ENCODE measurements at places on chromosomes 1 and 21. TPM values are rescaled to one million over a fixed set of nuclear protein-coding genes. Genes with fewer than 3 reads are reported as not detected.

The ANGPTL1 gene
- total RNA-seq: not detected

The BCL2L15 gene
- not detected for total RNA-seq

The SNRNP40 gene
- 56.0 TPM for total RNA-seq

The PIK3R3 gene
- 44.2 TPM for total RNA-seq

The HPCAL4 gene
- not detected for total RNA-seq

The SPATA1 gene
- total RNA-seq: 2.8 TPM

GRCh38 chr21:36093512-36093911, 23.7 kb downstream of the CBR1 start:
- no peaks in the 10 kb centered on the region for H3K27me3 ChIP-seq
- no peak for DNase-seq
- H3K27ac ChIP-seq: no peak overlapping the region
- no peaks in the 10 kb centered on the region for H3K36me3 ChIP-seq
- H3K4me3 ChIP-seq: no peak overlapping the region
- no peaks in the 10 kb centered on the region for H3K4me1 ChIP-seq

- no peaks in the 10 kb centered on the region for H3K27me3 ChIP-seq
- peaks cover 45% of the 10 kb centered on the region for H3K4me1 ChIP-seq
These were observed 33.7 kb downstream of the RASAL2 start for GRCh38 chr1:178127482-178128191.

GRCh38 chr1:42480921-42481320, 17.8 kb downstream of the CCDC30 start:
- no peak overlapping the region for H3K4me3 ChIP-seq
- no peaks in the 10 kb centered on the region for H3K36me3 ChIP-seq
- no peak overlapping the region for H3K27ac ChIP-seq
- no peaks in the 10 kb centered on the region for H3K27me3 ChIP-seq
- DNase-seq: no peak

DNA sequence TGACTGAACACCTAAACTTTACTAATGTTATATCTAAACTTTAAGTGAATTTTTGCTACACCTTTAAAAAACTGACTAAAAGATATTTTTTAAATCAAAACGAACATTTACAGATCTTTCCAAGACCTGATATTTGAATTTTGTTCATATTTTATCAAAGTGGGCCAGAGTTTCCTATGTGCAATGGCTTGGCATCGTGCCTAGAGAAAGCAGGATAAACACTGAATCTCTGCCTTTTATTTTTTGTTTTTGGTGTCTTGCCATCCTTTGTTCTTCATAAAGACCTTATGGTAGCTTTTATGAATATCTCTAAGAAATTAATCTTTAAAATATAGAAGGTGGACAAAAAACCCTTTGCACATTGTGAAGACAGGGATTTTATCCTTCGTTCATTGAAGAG, 25.8 kb upstream of the VPS26C start:
- no peak overlapping the region for H3K27ac ChIP-seq
- H3K27me3 ChIP-seq: 0 out of 2 replicates have a peak, but pooled peaks cover under 1% of the 10 kb centered on the region
- H3K4me1 ChIP-seq: no peaks in the 10 kb centered on the region

GRCh38 chr1:165011186-165011585, 345.3 kb downstream of the LMX1A start:
- DNase-seq: no peak
- no peaks in the 10 kb centered on the region for H3K4me1 ChIP-seq
- H3K27ac ChIP-seq: no peak overlapping the region
- no peak overlapping the region for H3K4me3 ChIP-seq

DNA sequence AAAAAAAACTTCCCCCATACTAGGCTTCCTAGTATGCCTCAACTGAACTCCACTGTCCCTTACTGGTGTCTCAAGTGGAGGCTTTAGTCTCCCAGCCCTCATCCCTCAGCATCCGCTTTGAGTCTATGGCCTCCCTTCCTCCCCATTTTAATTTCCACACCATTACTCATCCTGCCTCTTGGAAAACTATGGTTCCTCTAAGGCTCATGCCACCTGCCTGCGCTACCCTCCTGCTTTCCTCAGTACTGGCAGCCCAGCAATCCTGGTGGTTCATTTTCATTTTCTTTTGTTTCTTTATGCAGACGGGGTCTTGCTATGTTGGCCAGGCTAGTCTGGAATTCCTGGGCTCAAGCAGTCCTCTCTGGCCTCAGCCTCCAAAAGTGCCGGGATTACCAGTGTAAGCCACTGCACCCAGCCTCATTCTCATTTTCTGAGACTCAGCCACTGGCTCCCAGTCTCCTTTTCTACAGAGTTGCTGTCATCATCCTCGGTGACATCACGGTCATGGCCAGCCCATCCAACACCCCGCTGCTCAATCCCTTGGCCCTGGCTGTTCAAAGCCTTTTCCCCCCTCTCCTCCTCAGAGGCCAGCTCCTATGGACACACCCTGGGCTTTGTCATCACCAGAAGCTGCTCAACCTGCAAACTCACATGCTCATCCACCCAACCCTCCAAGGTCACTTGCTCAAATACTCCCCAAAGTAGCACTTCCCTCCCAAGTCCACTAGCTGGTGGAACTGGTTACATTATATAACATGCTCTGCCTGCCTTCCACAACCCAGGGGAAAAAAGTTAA, 2.3 kb upstream of the PMVK start:
- DNase-seq: peak; percentile 86
- no peak overlapping the region for H3K4me3 ChIP-seq
- H3K27ac ChIP-seq: no peak overlapping the region
- no peaks in the 10 kb centered on the region for H3K27me3 ChIP-seq
- H3K4me1 ChIP-seq: peaks cover 46% of the 10 kb centered on the region

GRCh38 chr1:6027591-6027990, 18.1 kb upstream of the KCNAB2 start:
- H3K4me1 ChIP-seq: peaks cover 11% of the 10 kb centered on the region
- DNase-seq: no peak
- no peak overlapping the region for H3K27ac ChIP-seq
- no peak overlapping the region for H3K4me3 ChIP-seq
- H3K27me3 ChIP-seq: no peaks in the 10 kb centered on the region

GRCh38 chr1:48652334-48652733, 124.4 kb downstream of the BEND5 start:
- no peak overlapping the region for H3K4me3 ChIP-seq
- peaks cover 28% of the 10 kb centered on the region for H3K27me3 ChIP-seq
